Mesendoderm (in vitro differentiated cells): ENCODE measurements at places on chromosomes 5 and 9.
A peak's percentile ranks its signal among the peaks of the same experiment; 100 is the strongest.

GRCh38 chr5:143471041-143471509 lies 67.6 kb upstream of the NR3C1 start:
- DNase-seq, result peak; percentile 10

- no peak for DNase-seq
Observed at GRCh38 chr9:16545639-16546038, 324.8 kb downstream of the BNC2 start.

DNA sequence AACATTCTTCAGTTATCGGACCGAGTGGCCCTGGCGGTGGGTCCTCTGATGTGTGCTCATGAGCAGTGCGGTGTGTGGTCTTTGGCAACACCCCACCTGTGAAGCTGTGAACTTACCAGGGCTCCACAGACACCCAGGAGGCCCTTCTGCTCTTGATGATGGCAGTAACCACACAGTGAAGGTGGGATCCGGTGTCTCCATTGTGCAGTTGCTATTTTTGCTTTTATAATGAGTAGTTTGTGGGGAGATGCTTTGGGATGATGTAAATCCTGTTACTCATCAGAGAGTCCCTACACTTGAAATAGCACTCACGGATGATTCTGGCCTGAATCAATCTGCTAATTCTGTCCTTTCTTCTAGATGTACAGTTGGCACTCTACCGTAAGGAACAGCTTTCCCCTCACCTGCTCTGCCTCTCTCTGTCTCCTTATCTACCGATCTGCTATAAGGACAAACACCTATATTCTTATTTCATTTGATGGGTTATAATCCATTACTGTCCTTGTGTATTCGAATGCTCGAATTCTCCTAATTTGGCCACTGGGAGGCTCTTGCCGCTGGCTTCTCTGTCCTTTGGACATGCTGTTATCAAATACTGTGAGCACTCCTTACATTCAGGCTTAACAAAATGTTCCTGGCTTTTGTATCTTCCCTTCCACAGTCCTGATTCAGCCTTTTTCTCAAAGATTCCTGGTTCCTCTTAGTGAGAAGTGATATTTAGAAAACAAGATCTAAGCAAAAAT lies 20.2 kb downstream of the ATPSCKMT start:
- no peak for DNase-seq

- DNase-seq, result no peak
Observed at GRCh38 chr9:110175275-110175968, 32.5 kb downstream of the C9orf152 start.

DNA sequence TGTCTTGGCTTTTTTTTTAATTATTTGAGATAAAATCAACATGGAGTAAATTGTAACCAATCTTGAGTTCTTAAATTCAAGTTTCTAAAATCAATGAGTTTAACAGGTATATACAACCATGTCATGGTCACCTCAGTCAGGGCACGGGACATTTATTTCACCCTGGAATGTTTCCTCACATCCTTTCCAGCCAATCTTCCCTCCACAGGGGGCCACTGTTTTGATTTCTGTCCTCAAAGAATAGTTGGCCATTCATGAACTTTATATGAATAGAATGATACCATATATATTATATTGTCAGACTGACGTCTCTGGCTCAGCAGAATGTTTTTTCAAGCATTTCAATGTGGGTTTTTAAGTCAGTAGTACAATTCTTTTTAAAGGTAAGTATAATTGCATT lies 806 bp downstream of the ZNF474 start:
- peak; percentile 66 for DNase-seq

- DNase-seq, result no peak
Observed at GRCh38 chr5:1207555-1207954, 6.2 kb downstream of the SLC6A19 start.

DNA sequence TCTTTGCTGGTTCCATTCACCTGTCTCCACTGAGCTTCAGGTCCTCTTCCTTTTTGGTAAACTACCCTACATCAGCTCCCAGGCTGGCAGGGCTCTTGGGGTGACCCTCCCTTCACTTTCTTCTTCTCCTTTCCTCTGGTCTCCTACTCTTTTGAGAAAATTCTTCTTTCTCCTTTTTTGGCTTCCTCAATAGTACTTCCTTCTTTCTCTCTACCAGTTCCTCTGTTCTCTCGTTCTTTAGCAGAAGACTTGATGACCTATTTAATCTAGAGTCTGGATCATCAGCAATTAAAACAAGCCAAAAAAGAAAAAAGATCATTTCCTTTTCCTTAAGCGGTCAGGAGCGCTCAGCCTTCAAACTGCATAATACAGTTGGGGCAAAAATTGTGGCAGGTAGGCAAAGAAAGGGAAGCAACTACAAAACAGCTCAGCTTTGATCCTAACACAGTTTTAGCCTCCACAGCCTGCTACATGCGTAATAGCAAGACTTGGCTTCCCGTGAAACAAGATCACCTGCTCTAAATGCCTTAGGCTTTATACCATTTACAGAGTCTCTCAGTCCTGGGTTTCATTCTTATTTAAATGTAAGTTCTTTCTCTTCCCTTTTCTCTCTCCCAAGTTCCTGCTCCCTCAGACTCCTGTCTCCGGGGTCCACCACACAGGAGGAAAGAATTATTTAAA lies 14.0 kb upstream of the GSN start:
- peak; percentile 23 for DNase-seq

GRCh38 chr5:145764325-145764724 lies 70.8 kb downstream of the PRELID2 start:
- DNase-seq, result no peak

- DNase-seq, result no peak
Observed at GRCh38 chr9:34240006-34240405, 61.2 kb downstream of the UBAP1 start.

DNA sequence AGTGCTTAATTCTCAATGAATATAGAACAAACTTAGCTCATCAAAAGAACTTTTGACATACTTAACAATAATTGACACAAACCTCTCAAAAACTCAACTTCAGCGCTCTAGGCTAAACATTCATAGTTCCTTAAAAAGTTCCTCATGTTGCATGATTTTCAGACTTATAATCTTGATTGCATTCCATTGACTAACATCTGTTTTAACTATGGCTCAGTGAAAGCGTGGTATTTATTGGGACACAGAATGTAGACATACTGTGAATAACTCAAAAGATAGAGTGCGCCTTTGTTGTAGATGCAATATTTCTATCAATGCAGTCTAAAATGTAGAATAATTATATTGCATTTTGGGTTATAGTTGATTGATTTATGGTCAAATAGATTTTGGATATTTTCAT lies 227.1 kb upstream of the HAPLN1 start:
- DNase-seq, result no peak

DNA sequence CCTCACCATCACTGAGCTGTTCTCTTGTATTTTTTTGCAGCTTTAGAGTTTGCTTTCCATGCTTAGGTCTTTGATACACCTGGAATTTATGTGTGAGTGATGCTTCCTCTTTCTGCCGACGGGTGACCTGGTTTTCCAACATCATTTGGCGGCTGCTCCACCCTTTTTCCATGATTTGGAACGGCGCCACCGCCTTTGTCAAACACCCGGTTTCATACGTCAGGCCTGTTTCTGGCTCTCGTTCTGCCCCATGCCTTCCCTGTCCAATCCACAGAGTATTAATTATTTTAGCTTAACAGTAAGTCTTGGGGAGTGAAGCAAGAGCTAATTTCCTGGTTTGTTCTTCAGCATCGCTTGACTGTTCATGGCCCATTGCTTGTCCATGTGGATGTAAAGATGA lies 30.2 kb downstream of the CACNA1B start:
- DNase-seq, result no peak

DNA sequence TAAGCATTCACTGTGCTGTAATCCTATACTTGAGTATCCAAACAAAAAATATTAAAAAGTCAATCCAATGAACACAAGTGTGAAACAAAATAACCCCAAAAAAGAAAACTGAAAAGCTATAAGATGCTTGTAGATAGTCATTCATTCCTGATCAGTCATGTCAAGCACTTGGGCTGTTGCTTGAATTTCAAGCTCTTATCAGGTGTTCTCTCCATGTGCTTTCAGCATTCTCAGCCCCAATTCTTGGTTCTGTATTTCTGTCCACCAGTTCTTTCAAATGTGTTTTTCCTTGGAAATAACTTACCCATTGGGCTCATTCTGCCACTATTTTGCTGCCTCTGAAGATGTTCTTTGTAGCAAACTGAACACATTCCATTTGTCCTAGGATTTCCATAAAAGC lies 4.7 kb downstream of the ZFAND5 start:
- DNase-seq, result no peak

- no peak for DNase-seq
Observed at GRCh38 chr9:104866191-104866590, 61.8 kb downstream of the ABCA1 start.

DNA sequence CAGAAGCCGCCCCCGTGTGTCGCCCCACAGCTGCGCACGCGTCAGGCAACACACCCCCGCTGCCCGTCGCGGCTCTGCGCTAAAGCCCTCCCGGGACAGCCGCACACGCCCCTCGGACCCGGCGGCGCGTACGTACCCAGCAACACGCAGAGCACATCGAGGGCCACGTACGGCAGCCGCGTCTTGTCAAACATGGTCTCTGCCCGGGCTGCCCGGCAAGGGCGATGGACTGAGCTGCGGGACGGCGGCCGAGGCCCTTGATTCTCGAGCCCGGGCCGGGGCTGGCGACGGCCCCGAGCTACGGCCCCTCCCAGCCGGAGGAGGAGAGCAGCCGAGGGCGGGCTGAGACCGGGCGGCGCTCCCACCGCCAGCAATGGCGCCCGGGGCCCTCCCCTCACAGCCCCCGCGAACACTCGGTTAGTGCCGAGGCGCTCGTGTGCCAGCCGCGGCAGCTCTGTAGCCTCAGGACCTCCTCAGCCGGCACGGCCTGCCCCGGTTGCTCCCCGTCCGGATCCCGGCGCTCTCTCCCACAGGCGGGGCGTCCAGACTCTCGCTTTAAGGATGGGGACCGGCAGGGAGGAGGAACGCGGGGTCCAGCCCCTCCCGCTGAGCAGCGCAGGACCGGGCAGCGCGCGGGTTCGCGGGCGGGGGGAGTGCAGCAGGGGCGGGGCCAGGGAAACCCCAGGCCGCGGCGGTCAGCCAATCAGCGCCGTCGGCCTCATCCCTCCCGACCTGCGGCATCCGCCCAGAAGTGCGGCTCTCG lies at the start of gene PLPP1:
TSS of gene PLPP1 (minus strand) at position 529 of the 763 bp plus-strand sequence. CDS start at position 194, 335 bp downstream.
- DNase-seq, result peak; percentile 93

- no peak for DNase-seq
Observed at GRCh38 chr5:9447691-9448090, 98.2 kb downstream of the SEMA5A start.

DNA sequence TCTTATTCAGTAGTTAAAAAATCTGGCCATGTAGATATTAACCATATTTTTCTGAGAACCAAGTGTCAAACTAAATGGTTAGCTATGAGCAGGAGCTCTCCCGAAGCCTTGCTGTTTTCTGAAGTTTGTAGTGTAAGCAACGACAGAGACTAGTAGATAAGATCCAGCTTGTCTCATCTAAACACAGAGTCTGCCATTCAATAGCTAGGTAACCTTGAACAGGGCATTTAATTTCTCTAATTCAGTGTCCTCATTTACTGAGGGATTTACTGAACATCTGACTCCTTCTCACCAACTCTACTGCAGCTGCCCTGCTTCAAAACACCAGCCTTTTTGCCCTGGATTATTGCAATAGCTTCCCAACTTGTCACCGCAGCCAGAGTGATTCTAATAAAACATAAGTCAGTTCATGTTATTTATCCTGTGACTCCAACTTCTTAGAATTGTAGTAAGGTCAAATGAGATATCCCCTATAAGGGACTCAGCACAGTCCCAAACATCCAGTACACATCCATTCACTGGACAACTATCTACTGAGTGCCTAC lies 337.0 kb downstream of the PLK2 start:
- DNase-seq, result no peak

DNA sequence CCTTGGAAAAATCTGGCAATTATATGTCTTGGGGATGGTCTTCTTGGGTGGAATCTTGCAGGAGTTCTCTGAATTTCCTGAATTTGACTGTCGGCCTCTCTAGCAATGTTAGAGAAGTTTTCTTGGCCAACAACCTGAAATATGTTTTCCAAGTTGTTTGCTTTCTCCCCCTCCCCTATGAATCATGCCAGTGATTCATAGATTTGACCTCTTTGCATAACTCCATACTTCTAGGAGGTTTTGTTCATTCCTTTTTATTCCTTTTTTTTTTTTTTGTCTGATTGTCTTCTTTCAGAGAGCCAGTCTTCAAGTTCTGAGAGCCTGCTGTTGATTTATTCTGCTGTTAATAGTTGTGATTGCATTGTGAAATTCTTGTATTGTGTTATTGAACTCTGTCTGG lies 56.7 kb upstream of the SLC44A1 start:
- no peak for DNase-seq

GRCh38 chr5:36452424-36453006 lies 150.8 kb upstream of the RANBP3L start:
- DNase-seq, result no peak

GRCh38 chr5:145846081-145846480 lies 10.9 kb upstream of the PRELID2 start:
- DNase-seq, result no peak

DNA sequence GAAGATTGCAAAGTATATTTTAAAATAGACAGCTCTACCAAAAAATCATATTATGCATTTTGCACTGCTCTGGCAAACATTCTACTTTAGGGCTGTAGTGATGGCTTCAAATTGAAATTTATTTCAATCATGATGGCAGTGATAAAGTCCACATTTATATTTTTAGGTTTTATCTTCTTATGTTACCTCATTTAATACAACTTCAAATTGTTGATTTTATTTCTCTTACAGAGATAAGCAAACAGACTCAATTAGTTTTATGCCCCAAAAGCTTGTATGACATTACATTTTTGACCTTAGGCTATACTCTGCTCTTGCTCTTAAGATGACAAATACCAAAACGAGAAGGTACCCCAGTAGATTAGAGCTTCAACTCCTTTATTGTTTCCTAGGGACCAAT lies 87.4 kb downstream of the CYLC2 start:
- DNase-seq, result no peak

GRCh38 chr5:132766806-132767055 lies 10.3 kb downstream of the SEPTIN8 start:
- no peak for DNase-seq

GRCh38 chr5:80057921-80058320 lies 22.8 kb downstream of the THBS4 start:
- no peak for DNase-seq

GRCh38 chr5:136191304-136192014 lies 1.5 kb downstream of the SMIM32 start:
- peak; percentile 75 for DNase-seq

DNA sequence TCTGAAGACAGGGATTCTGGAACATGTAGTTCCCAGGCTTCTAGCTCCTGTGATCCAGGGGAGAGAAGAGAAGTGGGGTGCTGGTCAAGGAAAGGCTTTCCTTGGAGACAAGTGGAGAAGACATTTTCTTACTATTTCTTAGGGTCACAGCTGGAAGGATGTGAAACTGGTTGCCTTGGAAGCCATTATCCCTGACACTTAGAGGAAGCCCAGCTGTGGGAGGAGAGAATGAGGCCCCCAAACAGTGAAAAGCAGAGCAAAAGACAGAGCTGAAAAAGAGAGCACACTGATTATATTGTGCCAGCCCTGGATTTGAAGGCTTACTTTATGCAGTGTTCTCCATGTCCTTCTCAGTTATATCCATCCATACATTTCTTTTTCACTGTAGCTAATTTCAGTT lies 17.5 kb upstream of the SHB start:
- no peak for DNase-seq

GRCh38 chr5:6218517-6218916 lies 159.8 kb downstream of the MED10 start:
- DNase-seq, result no peak
